Fibroblast of skin of scalp (primary cell): ENCODE measurements at places on chromosomes 1 and 21.

GRCh38 chr21:18521204-18521603 is 117.6 kb upstream of the TMPRSS15 start:
- no peak for DNase-seq

DNA sequence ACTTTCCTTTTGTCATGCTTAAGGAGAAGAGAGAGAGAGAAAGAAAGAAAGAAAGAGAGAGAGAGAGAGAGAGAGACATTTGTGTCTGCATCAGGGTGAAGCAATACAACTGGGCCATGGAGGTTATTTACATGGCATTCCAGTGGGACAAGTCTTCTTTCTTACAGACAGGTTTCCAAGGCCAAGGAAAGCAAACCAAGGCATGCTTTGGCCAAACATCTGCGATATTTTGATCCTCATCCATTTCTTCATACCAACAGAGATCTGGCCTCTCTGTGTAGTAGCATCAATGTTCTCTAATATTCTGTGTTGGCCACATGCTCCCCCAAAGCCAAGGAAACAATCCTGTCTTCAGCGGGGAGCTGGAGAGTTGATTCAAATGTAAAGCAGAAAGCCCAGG is 292.1 kb downstream of the SETD4 start:
- no peak for DNase-seq

DNA sequence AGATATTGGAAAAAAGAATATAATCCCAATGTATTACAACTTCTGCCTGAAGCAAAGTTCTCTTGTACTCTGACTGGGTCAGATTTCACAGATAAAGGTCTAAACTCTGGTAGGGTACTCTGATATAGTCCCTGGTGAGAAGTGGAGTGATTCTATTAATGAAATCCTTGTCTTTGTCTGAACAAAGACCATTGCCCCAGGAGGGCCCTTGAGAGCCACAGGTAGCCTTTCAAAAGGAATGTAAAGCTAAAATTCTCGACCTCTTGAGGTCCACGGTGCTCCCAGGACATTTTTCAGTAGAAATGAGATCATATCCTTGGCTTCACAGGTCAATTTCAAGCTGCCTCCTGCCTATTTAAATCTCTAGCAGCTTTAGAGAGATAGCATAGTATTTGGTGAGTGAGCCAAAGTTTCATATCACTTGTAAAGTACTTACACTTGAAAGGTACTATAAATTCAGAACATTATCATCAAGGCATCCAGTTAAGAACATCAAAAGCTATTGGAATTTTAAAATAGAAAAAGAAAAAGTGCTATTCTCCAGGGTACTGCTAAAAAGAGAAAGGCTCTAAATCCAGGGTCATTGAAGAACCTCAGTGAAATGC is 10.1 kb downstream of the TNNI3K start:
- DNase-seq, result no peak

GRCh38 chr1:27117733-27118439 is 37.0 kb downstream of the SLC9A1 start:
- peak; percentile 17 for DNase-seq

DNA sequence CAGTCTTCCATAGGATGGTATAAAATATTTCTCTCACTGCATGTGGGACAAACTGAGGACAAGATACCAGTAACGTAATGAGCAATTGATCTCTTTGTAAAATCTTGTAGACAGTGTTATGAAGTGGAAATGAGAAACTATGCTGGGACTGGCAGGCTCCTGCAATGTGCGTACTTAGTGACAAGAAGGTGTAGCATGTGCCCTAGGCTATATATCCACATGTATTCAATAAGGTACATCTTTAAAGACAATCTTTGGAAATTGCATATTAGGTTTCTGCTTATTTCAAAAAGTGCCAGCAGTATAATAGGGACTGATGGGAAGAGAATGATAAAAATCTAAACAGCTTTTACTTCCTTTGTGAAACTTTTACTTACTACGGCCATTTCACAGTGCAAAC is 81.9 kb upstream of the GREM2 start:
- no peak for DNase-seq

GRCh38 chr1:46645815-46646214 is 22.3 kb downstream of the ATPAF1 start:
- DNase-seq, result no peak

DNA sequence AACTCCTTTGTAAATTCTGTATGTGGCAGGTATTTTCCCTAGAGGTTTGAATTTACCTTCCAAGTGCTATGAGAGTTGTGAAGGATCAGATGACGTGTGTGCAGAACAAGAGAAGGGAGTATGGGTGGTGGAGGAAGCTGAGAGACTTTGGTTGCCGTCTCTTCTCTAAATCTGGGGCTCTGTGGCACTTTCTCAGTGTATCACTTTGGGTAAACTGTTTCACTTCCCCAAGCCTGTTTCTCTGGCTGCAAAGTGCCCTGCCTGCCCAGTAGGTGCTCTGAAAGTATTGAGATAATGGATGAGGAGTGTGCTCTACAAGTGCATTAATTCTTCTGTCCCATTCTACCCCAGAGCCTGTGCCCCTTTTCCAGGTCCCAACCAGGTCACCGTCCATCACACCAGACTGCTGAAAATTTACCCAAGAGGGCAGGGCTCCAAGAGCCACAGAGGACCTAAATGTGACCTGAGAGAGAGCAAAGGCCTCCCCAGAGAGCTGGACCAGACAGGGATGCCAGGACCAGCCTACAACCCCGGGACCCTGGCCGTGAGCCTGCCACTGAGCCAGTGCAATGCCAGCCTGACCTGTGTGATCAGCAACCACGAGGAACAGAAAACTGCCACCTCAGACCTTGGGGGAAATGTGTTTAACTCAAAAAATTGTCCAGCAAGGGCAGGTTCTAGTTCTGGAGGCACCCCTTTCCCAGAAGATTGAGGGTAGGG is 131.6 kb upstream of the ETV3 start:
- DNase-seq, result no peak

DNA sequence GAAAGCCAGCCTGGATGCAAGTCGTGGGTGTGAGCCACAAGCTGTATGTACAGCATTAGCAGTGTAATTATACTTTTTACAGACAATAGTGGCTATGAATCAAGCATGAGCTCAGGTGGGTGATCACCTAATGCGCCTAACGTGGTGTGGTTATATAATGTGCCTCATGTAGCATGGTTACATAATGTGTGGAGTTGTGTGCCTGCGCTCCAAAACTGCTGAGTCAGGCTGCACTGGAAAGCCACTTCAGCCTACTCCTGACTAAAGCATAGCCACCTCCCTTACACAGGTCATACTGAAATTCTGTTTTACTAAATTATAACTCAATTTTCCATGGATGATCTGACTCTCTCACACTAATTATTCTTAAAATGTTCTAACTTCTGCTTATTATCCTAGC is 69.8 kb downstream of the KCNT2 start:
- DNase-seq, result no peak
